ENCODE measurements at places on chromosomes 13 and 19. TPM values are rescaled to one million over a fixed set of nuclear protein-coding genes. Genes with fewer than 3 reads are reported as not detected.

DNA sequence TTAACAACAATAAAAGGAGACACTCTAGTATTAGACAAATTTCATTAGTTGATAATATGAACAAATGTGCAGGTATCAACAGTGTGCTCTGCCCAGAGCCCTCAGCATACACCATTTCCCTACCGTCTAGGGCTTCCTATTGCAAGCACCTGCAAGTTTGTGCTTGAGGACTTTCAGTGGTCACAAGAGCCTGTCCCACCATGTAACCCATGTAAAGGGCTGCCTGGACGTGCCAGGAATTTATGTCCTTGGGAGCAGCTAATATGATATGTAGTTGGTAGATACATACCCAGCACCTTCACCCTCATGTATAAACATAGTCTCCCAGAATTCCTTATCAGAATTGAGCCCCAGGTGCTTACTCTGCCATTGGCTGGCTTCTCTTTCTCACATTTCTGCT lies 128.0 kb downstream of the UFM1 start:
- no peak for DNase-seq

DNA sequence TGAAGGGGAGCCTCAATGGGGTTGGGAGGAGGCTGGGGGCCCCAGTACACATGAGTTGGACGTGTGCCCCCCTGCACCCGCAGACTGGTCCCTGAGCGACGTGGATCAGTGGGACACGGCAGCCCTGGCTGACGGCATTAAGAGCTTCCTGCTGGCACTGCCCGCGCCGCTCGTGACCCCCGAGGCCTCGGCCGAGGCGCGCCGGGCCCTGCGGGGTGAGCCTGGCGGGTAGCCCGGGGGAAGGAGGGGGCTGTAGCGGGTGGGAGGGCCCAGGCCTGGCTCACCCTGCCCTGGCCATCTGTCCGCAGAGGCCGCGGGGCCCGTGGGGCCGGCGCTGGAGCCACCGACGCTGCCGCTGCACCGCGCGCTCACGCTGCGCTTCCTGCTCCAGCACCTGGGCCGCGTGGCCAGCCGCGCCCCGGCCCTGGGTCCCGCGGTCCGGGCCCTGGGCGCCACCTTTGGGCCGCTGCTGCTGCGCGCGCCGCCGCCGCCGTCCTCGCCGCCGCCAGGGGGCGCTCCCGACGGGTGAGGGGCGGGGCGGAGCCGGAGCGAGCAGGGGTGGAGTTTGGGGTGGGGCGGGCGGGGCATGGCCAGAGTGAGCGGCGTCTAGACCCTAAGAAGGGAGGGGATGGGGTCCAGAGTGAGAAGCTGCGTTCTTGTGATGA lies 8.1 kb downstream of the PIK3R2 start:
- peak; percentile 86 for DNase-seq

GRCh38 chr19:34832581-34833112 lies 59.6 kb upstream of the ZNF599 start:
- no peak for DNase-seq

DNA sequence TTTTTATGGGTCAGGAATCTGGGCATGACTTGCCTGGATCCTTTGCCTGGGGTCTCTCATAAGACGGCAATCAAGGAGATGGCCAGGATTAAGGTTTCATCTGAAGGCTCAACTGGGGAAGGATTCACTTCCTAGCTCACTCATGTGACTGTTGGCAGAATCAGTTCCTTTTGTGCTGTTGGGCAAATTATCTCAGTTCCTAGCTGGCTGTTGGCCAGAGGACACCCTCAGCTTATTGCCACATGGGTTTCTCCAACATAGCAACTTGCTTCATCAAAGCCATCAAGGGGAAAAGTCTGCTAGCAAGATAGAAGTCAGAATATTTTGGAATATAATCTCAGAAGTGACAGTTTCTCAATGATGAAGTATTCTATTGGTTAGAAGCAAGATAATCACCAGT lies 12.2 kb upstream of the EVI5L start:
- DNase-seq = no peak

GRCh38 chr13:45847554-45848224 lies 3.9 kb downstream of the SIAH3 start:
- DNase-seq = no peak

DNA sequence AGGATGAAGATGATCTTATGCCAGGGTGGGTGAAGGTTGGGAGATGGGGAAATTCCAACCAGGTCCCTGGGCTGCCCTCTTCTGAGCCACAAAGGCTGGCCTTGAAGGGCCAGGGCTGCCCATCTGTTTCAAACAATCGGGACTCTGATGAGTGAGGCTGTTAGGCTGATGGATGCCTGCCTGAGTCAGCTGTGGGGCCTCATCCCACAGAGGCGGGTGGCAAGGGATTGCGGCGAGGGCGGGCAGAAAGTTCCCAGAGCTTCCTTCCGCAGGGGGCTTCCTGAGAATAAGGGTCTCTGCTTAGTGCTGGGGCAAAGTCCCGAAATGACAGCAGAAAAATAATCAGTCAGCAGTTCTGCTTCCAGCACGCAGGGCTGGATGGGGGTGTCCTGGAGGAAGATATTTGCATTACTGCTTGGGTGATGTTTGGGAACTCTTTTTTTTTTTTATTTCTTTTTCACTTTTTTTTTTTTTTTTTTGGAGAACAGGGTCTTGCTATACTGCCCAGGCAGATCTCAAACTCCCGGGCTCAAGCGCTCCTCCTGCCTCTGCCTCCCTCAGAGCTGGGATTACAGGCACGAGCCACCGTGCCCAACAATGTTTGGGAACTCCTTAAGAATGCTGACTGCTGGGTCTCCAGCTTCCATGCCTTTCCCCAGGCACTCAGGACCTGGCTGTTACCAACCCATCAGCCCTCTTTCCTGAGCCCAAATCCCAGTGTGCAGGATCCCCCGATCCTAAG lies 14.1 kb downstream of the SH3GL1 start:
- no peak for DNase-seq

DNA sequence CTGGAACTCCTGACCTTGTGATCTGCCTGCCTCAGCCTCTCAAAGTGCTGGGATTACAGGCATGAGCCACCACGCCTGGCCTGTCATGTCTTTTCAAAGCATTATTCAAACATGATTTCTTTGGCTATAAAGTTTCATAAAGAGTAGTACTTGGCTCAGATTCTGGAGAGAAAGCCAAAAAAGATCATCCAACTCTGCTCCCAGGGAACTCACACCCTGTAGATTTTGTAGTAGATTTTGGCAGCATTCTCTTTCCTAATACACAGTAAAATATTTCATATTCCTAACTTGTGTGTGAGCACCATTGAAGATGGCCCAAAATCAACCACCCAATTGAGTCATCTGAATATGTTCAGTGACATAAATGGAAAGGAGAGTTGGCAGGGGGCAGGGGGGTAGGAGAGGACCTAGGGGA lies 48.4 kb downstream of the CAB39L start:
- no peak for DNase-seq

- no peak for DNase-seq
These were observed 122.5 kb downstream of the GPC5 start for GRCh38 chr13:91520952-91521351.

DNA sequence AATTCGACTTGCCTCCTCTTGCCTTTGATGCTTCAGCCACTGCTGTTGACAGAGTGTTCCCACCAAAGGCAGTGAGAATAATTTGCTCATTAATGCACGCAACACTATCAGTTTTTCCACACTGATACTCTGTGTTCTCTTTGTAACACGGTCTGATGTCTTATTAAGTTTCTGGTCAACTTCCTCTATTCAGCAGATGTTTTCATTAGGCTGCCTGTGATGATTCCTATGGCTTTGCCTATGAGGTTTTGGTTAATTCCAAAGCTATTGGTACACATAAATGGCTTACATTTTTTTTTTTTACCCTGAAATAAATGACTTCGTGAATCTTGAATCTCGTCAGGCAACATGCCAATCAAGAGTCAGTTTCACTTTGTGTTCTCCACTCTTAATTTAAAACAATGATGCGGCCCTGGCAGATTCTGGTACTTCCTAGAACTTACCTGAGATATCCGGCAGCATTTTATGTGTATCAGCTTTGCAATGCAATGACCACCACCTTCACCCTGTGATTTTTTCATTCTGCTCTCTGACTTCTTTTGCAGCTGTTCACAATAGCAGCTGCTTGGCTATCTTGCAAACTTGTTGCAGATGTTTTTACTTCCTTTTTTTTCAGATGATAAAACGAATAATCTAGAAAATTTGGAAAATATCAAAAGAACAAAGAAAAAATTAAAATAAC lies 27.5 kb upstream of the KL start:
- DNase-seq = no peak

- no peak for DNase-seq
These were observed 39.2 kb downstream of the CAB39L start for GRCh38 chr13:49404703-49405020.

GRCh38 chr13:99221567-99222239 lies 21.0 kb downstream of the UBAC2 start:
- DNase-seq = no peak

GRCh38 chr13:114142640-114143490 lies 10.4 kb upstream of the RASA3 start:
- peak; percentile 23 for DNase-seq

DNA sequence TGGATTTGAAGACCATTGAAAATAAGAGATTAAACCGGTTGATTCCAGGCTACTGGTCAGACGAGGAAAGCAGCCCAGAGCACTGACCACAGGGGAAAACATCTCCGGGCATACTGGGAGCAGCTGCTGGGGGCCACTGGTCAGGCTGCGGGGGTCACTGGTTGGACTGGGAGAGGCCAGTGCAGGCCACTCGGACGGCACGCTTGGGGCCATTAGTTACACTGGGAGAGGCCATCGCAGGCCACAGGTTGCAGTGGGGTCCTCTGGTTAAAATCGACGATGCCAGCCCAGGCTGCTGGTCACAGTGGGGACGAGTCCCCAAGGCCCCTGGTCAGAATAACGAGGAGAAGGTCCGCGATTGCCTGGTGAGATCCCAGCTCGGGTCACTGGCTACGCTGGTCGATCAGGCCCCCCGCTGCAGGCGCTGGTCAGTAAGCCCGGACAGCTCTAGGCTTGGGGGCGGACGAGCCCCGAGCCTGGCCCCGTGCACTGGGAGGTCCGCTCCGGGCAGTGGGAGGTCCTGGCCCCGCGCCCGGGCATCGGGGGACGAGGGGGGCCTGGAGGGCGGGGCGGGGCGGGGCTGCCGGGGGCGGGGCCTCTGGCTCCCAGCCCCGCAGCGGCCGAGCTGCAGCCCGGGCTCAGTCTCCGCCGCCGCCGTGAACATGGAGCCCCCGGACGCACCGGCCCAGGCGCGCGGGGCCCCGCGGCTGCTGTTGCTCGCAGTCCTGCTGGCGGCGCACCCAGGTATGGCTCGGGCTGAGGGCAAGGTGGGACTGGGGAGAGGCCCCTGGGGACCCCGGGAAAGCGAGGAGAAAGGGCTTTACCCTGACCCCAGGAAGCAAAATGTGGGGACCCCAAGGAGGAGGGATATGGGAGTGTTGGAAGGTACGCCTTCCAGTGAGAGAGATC lies at the start of gene BCAM:
Gene BCAM (plus strand): TSS at position 641 of the 909 bp plus-strand sequence. CDS start 22 bp downstream, at position 663.
- peak; percentile 87 for DNase-seq

GRCh38 chr13:109834973-109835720 lies 48.8 kb upstream of the IRS2 start:
- no peak for DNase-seq

GRCh38 chr19:4861147-4861546 lies 6.3 kb downstream of the PLIN3 start:
- no peak for DNase-seq

DNA sequence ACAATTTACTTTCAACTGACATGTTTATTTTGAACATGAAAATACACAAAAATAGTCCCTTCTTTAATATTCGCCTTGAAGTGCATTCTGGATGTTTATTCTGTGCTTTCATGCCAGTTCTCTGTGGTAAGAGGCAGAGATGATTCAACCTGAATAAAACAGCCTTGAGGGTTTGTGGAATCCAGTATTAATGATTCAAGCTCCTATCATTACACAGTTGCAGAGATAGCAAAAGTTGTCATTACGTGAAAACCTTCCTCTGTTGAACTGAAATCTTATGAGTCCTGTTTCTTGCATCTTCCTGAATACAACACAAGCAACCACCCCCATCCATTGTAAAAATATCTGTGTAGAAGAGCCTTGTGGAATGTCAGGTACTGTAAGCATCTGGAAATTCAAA lies 142.3 kb upstream of the HTR2A start:
- no peak for DNase-seq

DNA sequence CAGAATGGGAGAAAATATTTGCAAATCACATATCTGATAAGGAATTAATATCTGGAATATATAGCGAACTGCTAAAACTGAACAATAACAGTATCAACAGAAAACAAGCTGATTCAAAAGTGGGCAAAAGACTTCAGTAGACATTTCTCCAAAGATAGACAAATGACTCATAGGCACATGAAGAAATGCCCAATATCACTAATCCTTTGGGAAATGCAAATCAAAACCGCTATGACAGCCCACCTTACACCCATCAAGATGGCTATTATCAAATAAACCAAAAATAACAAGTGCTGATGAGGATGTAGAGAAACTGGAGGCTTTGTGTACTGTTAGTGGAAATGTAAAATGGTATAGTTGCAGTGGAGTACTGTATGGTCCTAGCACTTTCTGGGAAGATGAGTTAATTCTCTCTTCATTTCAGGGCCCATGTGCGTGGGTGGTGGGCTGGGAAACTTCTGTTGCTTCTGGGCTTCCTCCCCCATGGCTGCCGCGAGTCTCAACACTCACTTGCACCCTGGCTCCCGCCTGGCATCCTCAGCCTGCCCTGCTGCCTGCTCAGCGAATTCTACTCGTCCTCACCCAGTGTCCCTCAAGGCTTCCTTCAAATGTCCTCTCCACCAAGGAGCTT lies 12.4 kb upstream of the GJA3 start:
- DNase-seq = no peak

DNA sequence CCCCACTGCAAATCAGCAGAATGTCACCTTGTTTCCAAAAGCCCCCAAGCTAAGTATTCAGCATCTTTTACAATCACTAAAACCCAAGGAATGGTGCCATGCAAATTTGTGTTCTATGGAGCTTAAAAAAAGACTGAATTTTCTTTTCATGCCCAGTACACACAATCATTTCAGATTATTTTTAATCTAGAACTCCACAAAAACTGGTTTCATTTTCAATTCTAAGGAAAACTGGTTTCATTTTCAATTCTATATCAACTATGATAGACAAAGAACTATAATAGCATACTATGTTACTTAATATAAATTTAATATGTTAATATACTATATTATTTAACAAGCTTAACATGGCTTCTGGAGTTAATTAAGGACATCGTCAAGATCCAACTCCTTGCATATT lies 88.4 kb upstream of the DOCK9 start:
- no peak for DNase-seq

- no peak for DNase-seq
These were observed at the start of gene PROZ for GRCh38 chr13:113157929-113158747. Gene PROZ, plus strand, starts transcription at chr13:113158648. Its CDS starts 13 bp downstream, at chr13:113158661.

GRCh38 chr19:11797491-11797890 lies 832 bp upstream of the ZNF491 start:
- DNase-seq = peak; percentile 91

GRCh38 chr13:20425819-20426219 lies 99.8 kb downstream of the CRYL1 start:
- no peak for DNase-seq

NAPA gene
- 59.4 TPM for polyA plus RNA-seq

ACP5 gene
- polyA plus RNA-seq = 30.5 TPM

MBD3L3 gene
- not detected for polyA plus RNA-seq

KLK7 gene
- 0.05 TPM for polyA plus RNA-seq

SLC5A5 gene
- polyA plus RNA-seq = not detected

TRIP10 gene
- 106 TPM for polyA plus RNA-seq
